H54 (cell line): ENCODE measurements at places on chromosomes 3 and 15.

DNA sequence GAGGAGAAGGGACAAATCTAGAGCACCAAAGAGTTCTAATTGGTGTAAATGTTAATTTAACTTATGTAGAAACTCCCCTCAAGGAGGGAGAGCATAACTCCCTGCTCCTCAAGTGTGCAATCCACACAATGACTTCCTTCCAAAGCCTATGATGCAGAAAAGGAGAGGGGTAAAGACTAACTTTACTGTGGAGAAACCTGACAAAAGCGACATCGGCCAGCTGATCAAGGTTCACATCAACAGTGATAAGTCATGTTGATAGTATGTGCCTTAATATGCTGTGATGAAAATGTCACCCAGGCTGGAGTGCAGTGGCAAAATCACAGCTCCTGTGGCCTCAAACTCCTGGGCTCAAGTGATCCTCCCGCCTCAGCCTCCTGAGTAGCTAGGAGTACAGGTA lies 76.5 kb downstream of the TFDP2 start:
- no peak for DNase-seq

GRCh38 chr15:88571153-88571851 lies 24.8 kb upstream of the DET1 start:
- DNase-seq, result no peak

DNA sequence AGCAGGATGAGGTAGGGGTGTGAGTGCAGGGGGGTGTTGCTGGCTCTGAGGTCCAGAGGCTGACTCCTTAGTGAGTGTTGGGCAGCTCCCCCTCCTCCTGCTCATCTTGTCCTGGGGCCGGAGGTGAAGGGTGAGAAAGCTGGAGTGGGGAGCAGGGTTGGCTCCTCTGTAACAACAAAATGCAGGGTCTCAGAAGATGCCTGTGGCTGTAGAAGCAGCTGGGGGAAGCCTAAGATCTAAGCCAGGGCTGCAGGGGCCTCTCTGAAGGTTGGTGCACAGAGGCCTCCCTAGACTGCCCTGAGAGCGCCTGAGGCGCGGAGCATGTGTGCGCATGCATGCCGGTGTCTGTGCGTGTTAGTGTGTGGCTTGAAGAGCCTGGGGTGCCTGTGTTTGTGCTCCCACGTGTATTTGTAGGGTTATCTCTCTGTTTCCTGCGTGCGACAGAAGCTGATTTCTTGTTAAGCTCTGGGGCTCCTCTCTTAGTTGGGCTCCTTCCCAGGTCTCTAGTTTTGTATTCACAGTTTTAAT lies 5.3 kb upstream of the HDAC11 start:
- no peak for DNase-seq

DNA sequence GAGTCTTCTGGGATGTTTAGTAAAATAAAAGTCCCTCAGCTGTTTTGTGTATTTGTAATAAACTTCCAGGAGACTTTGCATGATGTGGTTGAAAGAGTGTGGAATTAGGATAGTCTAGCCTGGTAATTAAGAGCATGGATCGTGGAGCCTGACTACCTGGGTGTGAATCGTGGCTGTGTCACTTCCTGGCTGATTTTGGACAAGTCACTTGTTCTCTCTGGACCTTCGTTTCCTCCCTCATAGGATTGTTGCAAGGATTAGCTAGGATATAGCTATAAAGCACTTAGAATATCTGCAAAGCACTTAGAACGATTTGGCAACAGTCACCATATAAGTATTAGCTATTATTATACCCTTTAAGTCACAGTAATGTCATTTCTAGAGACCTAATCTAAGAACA lies 40.2 kb downstream of the SLMAP start:
- no peak for DNase-seq
